ENCODE measurements at places on chromosomes 11 and 22.

DNA sequence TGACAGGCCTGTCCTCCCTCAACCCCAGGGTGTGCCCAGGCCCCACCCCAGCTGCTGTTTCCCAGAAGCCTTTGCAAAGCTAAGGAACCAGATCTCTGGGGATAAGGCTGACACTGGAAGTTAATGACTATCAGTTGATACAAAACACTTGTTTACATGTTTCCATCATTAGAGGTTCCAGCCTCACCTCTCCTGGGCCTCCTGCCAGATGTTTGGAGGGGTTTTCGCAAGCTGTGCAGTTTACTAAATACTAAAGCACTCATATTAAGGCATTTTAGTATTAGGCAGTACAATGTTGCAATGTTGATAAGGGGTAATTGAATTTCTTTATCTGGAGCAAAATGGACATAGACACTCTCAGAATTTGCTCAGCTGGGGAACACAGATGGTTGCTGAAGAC is 218.7 kb downstream of the INSC start:
- no peak for DNase-seq

DNA sequence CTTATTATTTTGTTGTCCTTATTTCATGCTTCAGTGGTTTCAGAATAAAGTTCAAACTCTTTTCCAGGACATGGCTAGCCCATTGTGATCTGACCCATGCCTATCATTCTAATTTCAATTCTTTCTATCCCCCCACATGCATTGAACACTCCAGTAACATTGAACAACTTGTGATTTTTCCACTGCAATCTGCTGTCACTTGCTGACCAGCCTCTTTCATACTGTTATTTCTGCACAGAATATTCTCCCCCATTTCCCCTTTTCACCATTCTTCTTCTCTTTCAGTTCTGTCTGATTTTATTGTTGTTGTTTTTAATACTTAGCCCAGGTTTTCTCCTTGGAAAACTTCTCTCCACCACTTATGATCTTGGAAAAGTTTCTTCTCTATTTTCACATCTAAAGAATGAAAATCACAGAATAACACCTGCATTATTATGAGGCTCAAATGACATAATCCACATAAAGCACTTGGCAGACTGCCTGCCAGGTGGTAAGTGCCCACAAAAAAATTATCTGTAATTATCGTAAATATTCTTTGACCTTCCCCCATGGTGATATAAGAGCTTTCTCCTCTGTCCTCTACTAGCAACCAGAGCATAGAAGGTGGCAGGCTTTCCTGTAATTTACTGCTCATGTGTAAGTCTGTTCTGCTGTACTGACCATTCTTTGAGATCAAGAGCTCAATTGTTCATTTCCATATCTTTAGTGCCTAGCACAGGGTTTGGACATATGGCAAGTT is 51.9 kb upstream of the EED start:
- DNase-seq = peak; percentile 27

DNA sequence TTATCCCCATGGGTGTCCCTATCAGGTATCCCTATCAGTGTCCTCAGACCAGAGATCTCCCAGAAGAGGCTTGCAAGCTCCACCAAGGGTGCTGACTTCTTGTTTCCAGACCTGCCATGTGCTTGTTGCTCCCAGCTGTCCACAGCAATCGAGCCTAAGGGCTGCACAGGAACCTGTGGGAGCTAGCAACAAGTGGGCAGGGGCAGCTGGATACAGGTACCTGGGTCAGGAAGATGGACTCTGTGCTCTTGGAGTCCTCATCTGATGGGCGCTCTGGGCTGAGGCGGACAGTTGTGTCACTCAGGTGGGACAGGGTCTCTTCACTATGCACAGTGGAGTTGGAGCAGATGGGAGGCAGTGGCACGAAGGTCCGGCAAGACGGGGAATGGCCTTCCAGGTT is 99.2 kb downstream of the RNF169 start:
- no peak for DNase-seq

GRCh38 chr11:126431401-126432064 is 76.0 kb downstream of the ST3GAL4 start:
- no peak for DNase-seq

DNA sequence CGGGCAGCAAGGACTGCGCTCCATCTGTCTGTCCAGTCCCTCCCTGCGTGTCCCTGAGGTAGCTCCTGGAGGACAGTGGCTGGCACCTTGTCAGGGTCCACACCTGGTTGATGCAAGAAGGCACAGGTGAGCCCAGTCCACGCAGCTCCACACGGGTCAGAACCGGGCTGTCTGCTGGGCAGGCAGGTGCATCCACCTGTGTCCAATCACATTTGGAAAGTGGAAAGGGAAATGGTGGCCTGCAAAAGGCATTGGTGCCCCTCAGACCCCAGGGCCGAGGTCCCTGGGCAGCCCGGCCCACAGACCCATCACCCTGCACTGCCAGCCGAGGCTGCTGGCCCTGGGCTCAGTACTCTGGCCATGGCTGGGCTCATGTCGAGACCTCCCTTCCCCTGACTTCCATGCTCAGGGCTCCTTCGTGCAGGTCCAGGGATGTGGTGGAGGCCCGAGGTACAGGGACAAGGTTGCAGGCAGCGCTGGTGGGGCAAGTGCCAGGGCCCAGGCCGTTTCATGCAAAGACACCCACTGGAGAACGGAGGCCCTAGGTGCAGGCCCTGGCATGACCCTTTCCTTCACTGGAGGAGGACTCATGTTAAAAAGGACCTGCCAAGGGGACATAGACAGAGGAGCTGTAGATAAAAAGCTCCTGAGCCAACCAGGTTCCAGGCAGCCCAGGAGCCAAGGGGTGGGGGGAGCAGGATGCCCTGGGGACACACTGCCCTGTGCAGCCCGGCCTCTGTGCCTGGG is 38.9 kb upstream of the TH start:
- no peak for DNase-seq

DNA sequence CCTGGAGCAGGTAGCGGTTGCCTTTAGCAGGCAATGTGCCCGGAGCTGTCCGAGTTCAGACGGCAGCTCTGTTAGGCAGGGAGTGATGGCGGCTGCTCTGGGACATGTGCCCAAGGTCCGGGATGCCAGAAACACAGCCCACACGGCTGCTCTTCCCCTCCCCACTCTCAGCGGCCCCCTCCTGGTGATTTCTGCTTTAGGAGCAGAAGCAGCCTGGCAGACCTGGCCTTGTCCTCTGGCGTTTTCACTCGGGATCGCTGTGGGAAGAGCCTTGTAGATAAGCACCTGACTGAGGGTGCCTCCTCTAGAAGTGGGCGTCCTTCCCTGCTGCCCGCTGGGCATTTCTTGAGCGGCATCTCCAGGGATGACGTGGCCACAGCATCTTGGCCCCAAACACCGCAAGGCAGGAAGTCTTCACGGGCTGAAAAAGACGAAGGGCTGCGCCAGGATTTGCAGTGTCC is 392.2 kb downstream of the TBC1D22A start:
- no peak for DNase-seq

DNA sequence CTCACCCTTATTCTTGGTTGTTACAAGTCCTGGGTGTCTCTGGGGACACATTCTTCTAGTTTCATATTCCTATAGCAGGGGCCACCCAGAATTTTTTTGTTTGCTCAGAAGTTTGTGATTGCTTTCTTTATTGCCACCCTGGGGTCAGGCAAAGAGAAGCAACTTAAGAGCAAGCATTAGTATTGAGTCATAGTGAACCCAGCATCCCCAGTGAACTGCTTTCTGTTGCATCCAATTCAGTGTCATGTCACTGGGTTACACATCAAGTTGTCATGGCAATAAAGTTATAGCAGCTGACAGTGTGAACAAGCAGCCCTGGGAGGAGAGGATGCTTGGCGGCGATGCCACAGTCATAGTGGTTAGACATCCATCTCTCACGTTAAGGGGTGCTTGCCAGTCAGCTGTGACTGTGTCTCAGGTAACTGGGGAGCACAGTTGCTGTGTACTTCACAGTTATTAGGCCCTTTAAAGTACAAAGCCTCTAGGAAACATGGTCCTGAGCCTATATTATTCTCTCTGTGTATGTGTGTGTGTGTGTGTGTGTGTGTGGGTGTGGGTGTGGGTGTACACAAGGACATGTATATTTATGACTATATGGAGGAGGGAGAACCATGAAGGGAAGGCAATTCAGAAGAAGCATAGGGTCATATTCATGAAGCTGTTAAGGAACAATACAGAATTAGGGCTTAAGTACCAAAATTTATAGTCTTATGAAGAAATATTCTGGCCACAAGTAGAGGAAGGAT is 52.5 kb downstream of the TRIM44 start:
- no peak for DNase-seq

GRCh38 chr11:15704064-15704463 is 589.3 kb downstream of the INSC start:
- no peak for DNase-seq

- no peak for DNase-seq
These were observed 8.3 kb downstream of the KIRREL3 start for GRCh38 chr11:126992065-126992803.

- DNase-seq = no peak
These were observed 48.3 kb downstream of the LIF start for GRCh38 chr22:30198152-30198825.

- DNase-seq = no peak
These were observed 11.2 kb downstream of the PEX26 start for GRCh38 chr22:18088825-18089568.

GRCh38 chr11:125102510-125102909 is 8.9 kb downstream of the TMEM218 start:
- DNase-seq = no peak

- DNase-seq = peak; percentile 80
These were observed 648 bp downstream of the FOSL1 start for GRCh38 chr11:65899356-65900124.

DNA sequence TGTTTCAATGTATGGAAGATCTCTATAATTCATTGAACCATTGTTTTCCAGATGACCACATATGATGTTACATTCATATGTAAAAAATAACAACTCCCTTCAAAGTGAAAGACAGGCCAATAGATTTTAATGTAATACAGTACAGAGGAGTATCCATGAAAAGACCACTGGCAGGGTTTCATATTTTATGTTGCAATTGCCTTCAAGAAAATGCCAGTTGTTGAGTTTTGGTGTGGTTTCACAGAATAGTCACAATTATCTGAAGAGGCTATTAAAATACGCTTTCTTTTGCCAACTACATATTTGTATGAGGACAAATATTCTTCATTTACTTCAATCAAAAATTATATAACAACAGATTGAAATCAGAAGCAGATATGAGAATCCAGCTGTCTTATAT is 14.3 kb downstream of the AMOTL1 start:
- no peak for DNase-seq

- DNase-seq = no peak
These were observed 321.6 kb downstream of the AASDHPPT start for GRCh38 chr11:106399076-106399511.

DNA sequence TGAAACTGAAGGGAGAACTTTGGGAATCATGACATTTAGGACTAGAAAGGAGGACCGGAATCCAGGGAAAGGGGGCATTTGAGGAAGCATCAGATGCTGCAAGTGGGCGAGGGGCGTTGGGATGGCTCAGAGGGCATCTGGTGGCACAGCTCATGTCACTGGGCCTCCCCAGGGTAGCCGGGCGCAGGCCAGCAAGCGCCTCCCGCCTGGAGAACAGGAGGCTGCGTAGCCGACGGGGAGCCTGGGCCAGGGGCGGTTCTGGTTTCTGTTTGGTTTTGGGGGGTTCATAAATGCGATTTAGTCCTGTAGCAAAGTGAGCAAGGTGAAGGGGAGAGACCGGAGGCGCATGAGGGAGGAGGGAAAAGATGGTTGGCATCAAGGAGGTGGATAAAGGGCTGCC is 443 bp upstream of the ST14 start:
- DNase-seq = no peak

DNA sequence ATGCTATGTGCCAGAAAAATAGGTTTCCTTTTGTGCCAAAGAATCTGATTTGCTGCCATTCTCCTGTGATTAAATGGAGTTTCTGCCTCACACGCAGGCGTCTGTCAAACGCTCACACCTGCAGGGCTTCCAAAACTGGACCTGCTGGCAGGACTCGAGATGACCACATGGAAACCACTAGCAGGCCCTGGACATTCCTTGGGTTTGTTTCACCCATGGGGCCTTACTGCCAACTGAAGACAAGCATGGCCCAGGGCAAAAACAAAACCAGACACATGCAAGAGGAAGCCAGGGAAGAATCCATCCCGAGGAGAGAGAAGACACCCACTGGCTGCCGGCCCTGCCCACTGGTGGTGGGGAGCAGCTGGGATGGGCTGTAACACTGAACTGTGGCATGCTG is 55.9 kb upstream of the MN1 start:
- no peak for DNase-seq

GRCh38 chr22:20533879-20534265 is 26.5 kb downstream of the MED15 start:
- DNase-seq = no peak

DNA sequence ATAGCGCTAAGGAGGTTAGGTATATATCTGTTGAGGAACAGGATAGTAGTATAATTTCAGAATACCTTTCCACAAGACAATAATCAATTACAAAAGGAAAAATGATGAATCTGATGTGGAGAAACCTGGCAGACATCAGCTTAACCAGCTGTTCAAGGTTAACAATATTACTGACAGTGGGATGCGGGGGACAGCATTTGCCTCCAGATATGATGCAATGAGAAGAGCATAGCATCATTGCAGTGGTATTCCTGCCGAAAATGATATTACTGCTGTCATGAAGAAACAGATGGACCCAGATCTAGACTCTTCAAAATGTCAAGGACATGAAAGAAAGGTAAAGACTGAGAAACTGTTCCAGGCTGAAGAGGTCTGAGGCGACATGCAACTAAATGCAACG is 49.7 kb downstream of the RBFOX2 start:
- DNase-seq = no peak

- DNase-seq = no peak
These were observed 90.4 kb downstream of the RBFOX2 start for GRCh38 chr22:35938226-35938625.

- no peak for DNase-seq
These were observed 30.7 kb upstream of the PRODH start for GRCh38 chr22:18966748-18967147.

DNA sequence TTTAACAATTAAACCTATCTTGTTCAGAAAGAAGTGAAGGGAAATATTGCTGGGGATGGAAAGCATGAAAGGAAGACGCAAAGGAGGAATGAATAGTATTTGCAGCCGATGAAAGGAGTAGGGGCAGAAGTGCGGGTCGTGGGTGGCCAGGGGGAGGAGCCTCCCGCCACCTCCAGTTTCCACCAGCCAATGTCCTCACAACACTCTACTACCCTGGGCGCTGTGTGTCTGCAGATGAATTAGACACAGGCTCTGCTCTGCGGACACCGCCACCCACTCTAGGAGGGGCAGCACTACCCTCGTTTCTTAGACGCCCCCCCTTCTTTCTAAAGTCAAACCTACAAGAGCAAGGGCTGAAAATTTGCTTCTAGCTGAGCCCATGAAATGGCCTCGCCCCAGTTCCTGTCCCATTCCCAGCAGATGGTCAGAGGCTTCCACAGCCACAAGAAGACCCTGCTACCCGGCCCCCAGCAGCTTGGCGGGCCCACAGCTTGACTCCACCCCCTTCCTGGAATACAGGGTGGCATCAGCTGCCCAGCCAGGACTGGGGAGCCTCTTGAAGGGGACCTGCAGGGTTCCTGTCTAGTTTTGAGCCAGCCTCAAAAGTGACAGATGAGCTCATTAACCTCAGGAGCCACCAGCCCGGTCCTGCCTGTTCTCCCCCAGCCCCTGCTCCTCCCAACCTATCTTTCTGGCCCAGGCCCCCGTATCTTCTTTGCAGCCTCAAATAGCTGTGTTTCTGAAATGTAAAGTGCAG is 268.1 kb downstream of the BUD13 start:
- no peak for DNase-seq

GRCh38 chr22:29628996-29629902 is 25.8 kb downstream of the NF2 start:
- DNase-seq = peak; percentile 89

- no peak for DNase-seq
These were observed 75.5 kb downstream of the PACSIN2 start for GRCh38 chr22:42939451-42939881.

- no peak for DNase-seq
These were observed 1.9 kb downstream of the ZFTA start for GRCh38 chr11:63766531-63767235.

Measured in hematopoietic multipotent progenitor cell treated with erythropoietin and hydrocortisone succinate and interleukin-3 and kit ligand, for 6 days (in vitro differentiated cells).